ENCODE measurements at places on chromosomes 4 and X. TPM values are rescaled to one million over a fixed set of nuclear protein-coding genes. Genes with fewer than 3 reads are reported as not detected.
A peak's percentile ranks its signal among the peaks of the same experiment; 100 is the strongest.

The GUCY1A1 gene
- total RNA-seq = 8.9 TPM

The ANAPC10 gene
- 18.0 TPM for total RNA-seq

The CLDN2 gene
- 0.15 TPM for total RNA-seq

The TEX13A gene
- total RNA-seq = not detected

The C4orf33 gene
- 1.7 TPM for total RNA-seq

The RASSF6 gene
- not detected for total RNA-seq

The CFP gene
- 1.5 TPM for total RNA-seq

The UNC5C gene
- 0.40 TPM for total RNA-seq

The MAGEA2B gene
- not detected for total RNA-seq

The HSFX2 gene
- 0.41 TPM for total RNA-seq

The CSAG3 gene
- total RNA-seq = not detected

The GPR34 gene
- 1.6 TPM for total RNA-seq

The SLC38A5 gene
- 0.83 TPM for total RNA-seq

The F8 gene
- 31.7 TPM for total RNA-seq

The CYTL1 gene
- 0.34 TPM for total RNA-seq

The DIPK2B gene
- total RNA-seq = 17.5 TPM

DNA sequence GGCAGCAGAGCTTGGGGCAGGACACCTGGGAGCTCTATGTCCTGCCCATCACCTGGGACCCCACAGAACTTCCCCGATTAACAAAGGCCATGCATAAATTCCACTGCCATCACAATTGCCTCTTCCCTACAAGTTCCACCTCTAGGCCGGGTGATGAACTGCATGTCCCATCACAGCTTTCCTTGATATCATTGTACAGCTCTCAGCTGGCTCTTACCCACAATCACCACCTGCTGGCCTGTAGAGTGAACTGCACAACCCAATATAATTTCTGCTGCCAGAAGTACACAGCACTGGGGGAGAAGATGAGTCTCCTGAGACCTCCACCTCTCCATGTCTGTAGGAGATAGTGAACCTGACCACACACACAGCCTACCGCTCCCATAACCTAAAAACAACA is 285.0 kb upstream of the AADAT start:
- DNase-seq = no peak

GRCh38 chr4:1030031-1030430 is 18.6 kb downstream of the FGFRL1 start:
- DNase-seq = no peak

- DNase-seq = no peak
Observed at GRCh38 chr4:130125467-130125866, 1029.5 kb downstream of the C4orf33 start.

GRCh38 chr4:168972596-168972995 is 37.5 kb downstream of the CBR4 start:
- no peak for DNase-seq

GRCh38 chr4:53764761-53765490 is 173.6 kb upstream of the LNX1 start:
- DNase-seq = no peak

GRCh38 chr4:3461515-3462291 is 1.4 kb upstream of the DOK7 start:
- DNase-seq = peak; percentile 81

DNA sequence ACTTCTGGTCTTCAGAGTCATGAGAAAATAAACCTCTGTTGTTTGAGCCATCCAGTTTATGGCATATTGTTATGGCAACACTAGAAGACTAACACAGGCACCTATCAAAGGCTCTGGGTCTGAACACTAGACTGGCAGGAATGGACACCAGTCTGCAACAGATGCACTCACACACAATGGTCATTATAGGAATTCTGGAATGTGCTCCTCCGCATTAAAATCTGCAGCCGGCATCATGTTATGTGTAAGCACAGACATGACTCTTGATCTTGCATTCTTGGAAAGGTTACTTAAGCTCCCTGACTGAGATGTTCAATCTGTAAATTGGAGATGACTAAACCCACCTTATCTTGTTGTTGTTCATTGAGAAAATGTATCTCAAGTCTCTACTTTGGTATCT is 112.3 kb upstream of the ZNF518B start:
- no peak for DNase-seq

- no peak for DNase-seq
Observed at GRCh38 chrX:12142661-12143060, 4.4 kb downstream of the FRMPD4 start.

- DNase-seq = no peak
Observed at GRCh38 chr4:28883211-28883610, 1837.0 kb upstream of the PCDH7 start.

DNA sequence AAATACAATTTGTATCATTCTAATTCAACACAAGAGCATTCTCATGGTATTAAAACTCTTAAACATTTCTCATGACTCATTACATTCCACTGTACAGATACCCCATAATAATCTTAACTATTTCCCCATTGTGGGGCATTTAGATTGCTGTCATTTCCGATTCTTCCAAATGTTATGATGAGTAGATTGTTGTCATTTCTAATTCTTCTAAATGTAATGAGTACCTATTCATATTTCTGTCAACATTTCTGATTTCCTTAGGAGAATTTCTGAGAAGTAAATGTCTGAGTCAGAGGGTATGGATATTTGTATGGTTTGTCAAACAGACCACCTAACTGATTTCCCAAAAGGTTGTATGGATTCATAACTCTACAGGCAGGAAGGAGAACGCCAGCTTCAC is 8.3 kb downstream of the S100G start:
- DNase-seq = no peak

DNA sequence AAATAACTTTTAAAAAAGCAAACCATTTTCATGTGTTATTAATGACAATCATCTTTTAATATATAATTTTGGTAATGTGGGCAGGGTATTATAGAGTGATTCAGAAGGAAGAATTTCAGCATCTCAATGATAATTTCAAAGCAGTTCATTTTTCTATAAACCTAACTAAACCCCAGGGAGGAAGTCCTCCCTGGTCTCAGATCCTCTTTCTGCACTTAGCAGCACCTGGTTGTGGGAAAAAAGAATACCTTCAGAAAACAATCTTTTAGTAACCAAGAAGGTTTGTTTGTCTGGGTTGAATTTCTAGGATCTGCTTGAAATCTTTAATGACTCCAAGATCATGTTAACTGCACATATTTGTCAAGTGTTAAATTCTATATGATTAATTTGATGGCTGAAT is 29.9 kb downstream of the DKK2 start:
- no peak for DNase-seq

GRCh38 chr4:95360256-95360903 is 188.4 kb downstream of the UNC5C start:
- no peak for DNase-seq

- no peak for DNase-seq
Observed at GRCh38 chr4:106329041-106329618, 12.8 kb downstream of the AIMP1 start.

DNA sequence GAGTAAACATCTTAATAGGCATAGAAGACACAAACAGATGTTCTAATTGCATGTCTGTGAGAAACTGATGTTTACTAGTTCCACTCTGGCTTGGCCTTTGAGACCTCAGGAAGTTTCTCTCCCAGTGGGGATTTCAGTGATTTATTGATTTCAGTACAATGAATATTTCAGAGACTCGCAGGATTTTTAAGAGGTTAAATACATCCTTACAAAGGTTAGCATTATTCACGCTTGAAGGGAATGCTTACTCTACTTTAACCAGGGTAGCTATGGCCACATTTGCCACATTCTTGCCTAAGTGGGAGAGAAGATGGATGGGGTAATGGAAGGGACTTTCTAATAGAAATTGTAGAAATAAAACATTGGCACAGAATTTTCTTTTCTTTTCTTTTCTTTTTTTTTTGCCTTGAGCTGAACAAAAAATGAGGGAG is 480.1 kb downstream of the SPRY1 start:
- DNase-seq = no peak

DNA sequence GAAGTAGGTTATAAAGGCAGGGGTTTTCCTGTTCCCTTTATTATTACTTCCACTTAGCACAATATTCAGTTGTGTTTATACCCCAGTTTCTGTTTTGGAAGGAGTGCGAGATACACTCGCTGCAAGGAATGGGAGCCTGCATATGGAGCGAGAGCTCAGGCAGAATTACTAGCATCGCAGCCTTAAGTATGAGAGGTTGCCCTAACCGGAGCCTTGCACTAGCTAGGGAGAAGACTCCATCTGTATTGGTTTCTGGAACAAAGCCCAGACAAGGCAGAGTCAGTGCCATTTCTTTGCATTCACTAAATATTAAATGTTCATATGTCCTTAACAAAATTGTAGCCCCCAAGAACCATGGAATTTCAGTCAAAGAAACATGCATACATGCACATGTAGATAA is 6.2 kb upstream of the DCTD start:
- no peak for DNase-seq

- DNase-seq = no peak
Observed at GRCh38 chrX:65712005-65712806, 44.8 kb downstream of the MSN start.

GRCh38 chrX:38273453-38273852 is 52.8 kb upstream of the SRPX start:
- no peak for DNase-seq

GRCh38 chr4:156781852-156782251 is 189.7 kb downstream of the PDGFC start:
- DNase-seq = no peak

- DNase-seq = no peak
Observed at GRCh38 chr4:186948361-186949242, 224.9 kb upstream of the FAT1 start.

DNA sequence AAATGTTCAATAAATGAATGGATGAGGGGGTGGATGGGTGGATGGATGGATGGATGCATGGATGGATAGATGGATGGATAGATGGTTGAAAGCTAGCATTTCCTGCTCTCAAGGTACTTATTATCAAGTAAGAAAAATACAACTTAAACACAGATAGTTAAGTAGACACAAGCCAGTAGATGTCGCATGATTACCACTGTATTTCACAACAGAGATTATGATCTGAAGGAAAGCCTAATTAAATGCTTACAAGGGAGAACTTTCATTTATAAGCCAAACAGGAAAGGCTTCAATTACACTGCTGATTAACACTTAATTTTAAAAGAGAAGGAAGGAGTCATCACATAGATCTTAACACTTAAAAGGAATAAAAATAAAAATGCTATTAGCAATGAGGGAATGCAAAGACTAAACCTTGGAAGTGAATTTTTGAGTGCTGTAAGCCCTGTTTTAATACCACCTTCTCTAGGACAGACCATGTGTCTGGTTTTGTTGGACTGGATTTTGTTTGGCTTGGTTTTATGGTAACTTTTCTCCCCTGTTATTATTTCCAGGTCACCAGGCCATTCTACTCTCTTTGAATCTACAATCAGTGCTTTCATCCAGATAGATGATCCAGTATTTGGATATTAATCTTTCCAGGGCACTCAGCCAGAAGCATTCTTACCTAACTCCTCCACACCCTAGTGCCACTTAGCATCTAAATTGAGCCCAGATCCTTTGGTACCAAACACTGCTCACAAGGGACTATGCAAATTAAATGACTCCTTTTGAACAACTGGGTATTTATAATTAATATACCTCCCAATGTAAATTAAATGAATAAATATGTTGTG is 75.5 kb upstream of the SLC39A8 start:
- no peak for DNase-seq

- DNase-seq = no peak
Observed at GRCh38 chrX:13669246-13669737, 16.4 kb downstream of the TCEANC start.

DNA sequence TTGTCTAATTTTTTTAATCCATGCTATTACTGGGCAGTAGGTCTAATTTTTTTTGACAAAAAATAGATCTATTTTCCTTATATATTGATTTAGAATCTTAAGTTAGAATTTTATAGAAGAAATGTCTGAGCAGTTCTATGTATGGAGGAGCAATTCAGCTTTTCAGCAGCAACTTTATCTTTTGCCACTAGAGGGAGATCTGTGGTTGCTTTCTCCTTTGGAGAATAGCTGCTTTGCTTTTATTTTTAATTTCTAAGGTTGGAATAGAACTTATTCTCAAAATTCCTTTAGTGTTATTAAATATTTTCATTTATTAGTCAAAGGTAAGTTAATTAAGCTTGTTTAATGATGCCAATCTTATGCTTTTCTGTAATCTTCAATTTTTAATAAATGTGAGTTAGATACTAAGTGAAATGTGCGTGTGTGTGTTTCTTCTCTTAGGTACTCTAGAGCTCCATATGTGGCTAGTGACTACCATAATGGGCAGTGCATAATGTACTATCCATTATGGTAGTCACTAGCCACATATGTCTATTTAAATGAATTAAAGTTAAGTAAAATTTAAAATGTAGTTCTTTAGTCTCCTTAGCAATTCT is 29.3 kb downstream of the FAM199X start:
- DNase-seq = no peak

DNA sequence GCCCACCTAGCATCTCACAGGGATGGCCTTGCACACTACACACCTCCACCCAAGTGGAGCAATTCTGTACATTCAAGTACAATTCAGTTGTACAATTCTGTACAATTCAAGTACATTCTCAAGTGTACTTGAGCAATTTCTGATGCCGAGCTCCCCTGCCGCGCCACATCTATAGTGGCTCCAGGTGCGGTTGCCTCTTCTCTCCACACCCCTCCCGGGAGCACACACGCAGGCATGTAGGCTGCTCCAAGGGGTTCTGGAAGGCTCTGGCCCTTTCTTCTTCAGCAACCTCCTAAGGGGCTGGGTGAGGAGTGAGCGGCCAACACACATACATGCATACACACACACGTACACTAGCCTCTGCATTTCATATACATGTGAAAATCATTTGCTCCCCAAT is 18.9 kb upstream of the DUSP9 start:
- DNase-seq = no peak

DNA sequence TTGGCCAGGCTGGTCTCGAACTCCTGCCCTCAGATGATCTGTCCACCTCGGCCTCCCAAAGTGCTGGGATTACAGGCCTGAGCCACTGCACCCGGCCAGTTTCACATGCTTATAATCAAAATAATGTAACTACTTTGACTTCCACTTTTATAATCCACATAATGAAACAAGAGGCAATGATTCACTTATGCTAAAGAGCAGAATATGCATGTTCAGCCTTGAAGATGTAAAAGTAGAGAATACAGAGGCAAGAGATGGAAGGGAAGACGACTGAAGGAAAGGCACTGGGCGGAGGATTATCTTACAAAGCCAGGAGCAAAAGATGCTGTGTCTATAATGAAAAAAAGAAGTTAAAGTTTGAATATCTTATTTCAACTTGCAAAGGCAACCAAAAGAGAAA is 13.3 kb upstream of the ZNF518B start:
- DNase-seq = no peak

DNA sequence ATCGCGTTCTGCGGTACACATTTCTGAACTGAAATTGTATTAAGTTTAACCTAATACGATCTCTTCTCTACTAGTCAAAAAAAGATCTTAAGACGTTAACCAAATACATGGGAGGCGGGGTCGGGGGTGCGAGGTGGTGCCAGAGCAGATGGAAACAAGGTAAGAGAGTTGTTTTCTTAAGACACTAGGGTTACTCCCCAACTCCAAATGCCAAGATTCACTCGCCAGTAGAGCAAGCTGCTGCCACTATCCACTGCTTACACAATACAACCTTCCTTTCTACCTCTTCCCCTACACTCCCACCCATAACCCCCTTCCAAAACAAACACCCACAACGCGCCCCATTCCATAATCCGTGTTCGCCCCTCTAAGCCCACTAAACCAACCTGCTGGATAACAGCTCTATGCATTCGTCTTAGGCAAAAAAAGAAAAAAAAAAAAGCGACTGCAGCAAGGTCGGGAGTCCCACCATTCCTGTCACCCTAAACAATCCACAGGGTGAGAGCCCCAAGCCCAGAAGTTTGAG is 1.3 kb downstream of the LCORL start:
- no peak for DNase-seq
